AG08395 (cell line): ENCODE measurements at places on chromosomes 4 and X.
A peak's percentile ranks its signal among the peaks of the same experiment; 100 is the strongest.

- DNase-seq: no peak
These were observed 168.6 kb downstream of the NEK1 start for GRCh38 chr4:169443748-169444147.

DNA sequence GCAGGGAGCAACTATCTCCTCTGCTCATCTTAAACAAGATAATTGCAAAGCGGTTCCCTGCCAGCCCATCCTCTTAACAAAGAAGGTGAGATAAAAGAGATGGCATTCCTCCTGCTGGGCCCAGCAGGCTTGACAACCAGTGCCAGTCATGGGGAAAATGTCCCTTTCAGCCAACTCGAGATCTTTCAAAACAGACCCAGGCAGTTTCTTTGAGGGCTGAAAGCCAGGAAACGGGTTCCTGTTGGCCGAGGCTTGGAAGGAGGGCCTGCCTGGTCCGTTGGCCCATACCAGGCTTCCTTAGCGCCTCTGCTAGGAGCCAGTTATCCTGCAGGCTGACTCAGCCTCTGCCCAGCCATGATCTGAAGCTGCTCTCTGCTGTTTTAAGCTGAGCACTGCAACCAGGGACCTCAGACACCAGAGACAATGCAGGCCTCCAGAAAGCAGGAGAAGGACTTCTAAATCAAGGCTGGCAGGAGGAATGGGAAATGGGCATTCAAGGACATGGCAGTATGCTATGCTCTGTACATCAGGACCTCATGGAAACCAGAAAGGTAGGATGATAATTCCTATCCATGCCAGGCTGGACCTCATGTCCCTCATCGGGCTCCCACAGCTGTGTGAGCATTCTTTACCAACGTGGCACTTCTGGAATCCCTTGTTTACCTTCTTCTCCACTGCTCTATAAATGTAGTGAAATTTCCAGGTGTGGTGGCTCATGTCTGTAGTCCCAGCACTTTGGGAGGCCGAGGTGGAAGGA is 42.4 kb upstream of the SLC2A9 start:
- peak; percentile 82 for DNase-seq

- no peak for DNase-seq
These were observed 323.2 kb upstream of the NOCT start for GRCh38 chr4:138692411-138692810.

GRCh38 chr4:112422644-112423043 is 93.3 kb downstream of the NEUROG2 start:
- no peak for DNase-seq

DNA sequence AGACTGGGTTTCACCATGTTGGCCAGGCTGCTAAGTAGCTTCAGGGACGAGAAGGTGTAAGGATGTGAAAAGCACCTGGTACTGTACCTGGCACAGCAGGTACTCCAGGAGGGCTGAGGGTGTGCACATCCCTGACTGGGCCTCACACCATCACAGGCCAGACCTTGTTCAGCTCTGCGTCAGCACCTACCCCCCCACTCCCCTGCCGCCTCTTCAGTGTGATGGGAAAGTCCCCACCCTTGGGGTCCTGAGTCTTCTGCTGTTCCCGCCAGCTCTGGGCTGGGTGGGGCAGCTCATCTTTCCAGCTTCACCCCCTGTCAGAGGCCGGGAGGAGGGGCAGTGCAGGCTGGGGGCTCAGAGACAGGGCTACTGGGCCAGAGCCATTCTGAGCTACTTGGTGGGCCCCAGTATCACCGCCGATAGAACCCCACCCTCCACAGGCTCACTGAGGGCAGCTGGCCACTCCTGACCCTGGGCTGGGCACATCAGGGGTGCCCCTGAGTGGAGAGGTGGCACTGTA is 6.7 kb upstream of the SH3BP2 start:
- no peak for DNase-seq

DNA sequence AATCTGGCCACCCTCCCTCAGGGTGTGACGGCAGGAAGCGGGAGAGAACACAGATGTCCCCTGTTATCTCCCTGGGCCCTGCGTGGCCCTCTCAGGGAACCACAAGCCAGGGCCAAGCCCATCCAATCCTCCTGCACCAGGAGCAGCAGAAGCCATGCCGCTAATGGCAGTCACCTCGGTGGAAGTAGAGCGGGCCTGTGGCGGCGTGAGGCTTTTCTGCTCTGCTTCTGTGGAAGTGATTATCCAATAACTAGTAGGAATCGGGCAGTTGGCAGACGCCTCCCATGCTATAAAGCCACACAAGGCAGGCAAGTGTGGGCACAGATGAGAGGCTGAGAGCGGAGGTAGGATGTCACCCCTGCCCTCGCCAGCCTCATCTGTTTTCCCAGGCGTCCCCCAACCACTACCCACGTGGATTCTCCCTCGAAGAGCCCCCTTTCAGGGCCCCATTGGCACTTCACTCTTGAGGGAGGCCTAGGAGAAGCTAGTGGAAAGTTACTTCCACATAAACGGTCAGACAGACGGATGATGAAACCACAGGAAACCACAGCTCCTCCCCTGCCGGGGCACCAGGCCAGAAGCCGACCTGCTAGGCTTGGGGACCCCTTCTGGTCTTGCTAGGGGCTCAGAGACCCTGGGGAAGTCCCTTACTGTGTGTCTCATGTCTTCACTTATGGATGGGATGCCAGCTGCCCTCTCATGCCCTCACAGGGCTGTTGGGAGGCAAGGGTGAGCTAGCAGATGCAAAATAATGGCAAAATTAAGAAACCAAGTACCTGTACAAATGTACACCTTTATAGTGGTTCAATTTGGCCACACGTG is 18.8 kb upstream of the TMSB4X start:
- peak; percentile 71 for DNase-seq

DNA sequence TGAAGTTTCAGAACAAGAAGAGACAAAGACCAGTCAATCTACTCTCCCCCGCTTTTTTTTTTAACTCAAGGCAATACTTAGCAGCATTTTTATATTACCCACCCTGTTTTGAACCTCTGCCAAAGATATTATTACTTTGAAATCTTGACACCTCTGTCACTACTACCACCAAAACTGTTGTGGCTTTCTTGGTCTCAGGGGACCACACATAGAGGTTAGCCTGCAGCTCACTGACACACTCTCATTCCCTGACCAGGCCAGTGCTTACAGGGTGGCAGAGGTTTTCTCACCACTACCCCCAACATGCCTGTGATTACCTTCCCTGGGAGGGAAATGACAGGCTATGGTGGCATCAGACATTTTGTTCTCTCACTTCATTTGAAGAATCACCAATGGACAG is 137.4 kb upstream of the STIM2 start:
- DNase-seq: no peak

DNA sequence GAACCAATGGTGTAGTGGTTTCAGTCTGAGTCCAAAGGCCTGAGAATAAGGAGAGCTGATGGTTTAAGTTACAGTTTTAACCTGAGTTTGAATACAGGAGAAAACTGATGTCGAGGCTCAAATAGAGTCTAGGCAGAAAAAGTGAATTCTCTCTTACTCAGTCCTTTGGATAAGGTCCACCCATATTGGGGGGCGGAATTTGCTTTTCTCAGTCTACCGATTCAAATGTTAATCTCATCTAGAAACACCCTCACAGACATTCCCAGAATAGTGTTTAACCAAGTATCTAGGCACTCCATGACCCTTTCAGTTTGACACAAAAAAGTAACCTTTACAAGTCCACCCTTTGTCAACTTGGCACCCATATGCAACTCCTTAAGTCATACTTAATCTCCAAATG is 216.0 kb downstream of the GRID2 start:
- no peak for DNase-seq

GRCh38 chrX:129925305-129926092 is 19.5 kb downstream of the UTP14A start:
- peak; percentile 65 for DNase-seq

DNA sequence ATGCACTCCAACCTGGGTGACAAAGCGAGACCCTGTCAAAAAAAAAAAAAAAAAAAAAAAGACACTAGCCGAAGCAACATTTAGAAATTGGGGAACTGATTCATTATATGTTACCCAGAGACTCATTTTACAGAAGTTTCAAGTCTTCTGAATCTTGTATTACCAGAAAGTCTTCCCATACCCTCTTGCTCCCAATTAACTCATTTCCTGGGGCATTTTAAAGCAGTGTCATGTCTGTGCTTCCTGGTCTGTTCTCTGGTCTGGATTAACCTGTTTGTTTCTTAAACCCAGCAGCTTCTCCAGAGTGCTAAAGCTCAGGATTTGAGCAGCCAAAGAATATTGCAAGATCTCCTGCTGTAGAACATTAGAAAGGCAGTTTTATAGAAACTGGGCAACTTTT is 43.7 kb downstream of the FRMPD3 start:
- DNase-seq: no peak

DNA sequence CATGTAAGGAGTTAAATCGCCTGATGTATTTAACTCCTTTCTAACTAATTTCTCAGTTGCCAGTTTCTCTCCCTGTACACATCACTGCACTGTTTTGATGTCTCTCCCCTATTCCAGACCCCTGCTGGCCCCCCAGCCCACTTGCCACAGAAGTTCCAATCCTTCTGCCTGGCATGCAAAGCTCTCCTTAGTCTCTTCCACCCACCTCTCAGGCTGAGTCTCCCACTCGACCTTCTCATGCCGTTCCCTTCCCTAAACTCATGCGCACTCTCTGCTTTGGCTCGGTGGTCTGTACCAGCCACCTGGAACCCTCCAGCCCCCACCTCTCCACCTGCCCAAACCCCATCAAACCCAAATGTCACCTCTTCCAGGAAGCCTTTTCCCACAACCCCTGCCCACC is 56.9 kb downstream of the APLN start:
- no peak for DNase-seq

DNA sequence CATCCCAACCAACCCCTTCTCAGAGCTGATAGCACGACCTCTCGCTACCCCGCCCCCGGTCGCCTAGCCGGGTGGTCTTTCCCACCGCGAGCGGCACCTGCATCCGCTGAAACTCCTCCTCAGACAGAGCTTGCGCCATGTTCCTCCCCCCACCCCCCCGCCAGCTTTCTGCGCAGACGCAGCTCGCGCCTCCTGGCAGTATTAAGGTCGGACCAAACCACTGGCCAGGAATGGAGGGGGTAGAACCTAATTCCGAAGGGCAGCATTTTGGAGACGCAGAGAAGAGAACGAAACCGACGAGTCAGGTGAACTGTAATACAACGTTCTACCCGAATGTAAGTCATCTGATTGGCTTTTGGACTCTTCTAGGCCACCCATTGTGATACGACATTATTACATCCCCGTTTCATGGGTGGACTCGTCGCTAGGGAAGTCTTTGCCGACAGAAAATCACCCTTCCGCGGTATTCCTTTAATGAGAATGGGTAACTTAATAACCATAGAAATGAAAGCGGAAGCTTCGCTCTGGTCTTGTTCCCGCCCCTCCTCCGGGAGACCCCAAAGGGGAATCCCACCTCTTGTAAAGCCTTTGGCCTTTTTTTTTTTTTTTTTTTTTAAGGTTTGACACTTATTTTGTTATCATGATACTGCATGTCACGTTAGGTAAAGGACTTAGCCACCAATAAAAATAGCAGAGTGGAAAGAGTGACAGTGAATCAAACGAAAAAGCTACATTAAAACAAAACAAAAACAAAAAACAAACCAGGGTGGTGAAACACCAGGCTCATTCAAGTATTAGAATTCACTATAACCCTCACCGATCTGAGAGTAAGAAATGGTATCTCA is at the start of gene GRIPAP1:
Gene GRIPAP1 (minus strand): TSS at position 174 of the 845 bp plus-strand sequence. CDS start 35 bp downstream, at position 139.
- DNase-seq: peak; percentile 93

DNA sequence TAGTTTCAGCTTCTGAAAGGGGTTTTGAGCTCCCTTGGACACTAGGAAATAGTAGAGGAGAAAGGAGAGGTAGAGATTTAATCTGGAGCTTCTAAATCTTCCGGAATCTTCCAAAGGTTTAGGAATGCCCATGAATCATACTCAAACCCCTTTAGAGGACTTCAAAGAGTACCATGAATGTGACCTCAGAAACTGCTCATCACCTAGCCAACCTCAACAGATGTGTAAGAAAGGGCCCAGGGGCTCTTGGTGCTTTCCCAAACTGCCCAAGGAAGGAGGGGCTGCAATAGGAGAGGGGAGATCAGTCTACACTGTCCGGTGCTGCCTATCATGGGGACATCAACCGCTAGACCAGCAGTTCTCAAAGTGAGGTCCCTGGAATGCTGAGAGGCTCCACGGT is 109.1 kb downstream of the RBM47 start:
- no peak for DNase-seq

DNA sequence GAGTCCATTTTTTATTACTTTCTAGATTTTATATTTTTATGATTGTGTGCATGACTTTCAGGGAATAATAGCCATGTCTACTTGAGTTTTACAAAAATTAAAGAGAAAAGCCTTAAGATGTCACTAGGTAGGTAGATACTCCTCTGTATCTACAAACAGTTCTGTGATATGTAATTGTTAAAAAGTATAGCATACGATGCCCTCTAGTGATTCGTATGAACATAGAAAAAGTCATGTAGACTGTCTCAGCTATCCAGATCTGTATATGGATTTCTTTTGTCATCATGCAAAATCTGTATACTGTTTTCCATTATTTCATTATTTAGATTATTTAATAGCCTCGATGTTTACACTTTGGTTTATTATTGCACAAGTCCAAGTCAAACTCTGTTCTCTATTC is 856.6 kb downstream of the CENPC start:
- DNase-seq: no peak

DNA sequence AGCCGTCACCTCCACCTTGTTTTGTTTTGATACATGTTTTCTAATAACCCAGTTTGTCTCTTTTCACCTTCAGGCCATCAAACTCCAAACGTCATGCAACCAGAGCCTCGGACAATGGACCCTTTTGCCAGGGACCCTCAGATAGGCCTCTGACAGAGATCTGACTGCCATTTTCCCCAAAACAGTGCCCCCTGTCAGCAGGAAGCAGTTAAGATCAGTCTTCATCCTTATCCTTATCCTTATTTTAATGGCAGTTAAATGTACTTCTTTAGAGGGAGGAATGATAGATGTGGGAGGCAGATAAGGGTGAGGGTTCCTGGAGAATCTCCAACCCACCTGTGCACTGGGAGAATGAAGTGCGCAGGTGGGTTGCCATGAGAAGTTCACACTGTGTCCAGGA is 135.7 kb downstream of the ANAPC10 start:
- no peak for DNase-seq

DNA sequence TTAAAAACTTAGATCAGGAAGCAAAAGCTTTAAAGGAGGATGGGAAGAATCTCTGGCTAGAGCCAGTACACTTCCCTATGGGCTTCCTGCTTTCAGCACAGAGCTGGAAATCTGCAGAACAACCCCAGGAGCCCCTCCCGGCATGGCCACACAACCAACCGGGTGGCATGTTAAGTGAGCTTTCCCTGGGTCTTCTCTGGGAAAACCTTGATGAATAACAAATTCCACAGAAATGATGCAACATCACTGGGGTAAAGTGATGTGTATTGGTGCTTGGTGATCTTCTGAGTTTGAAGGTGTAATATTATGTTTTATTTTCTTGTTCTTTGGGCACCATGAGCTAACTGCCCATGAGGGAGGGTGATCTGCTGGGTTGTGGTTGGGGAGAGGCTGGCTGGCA is 22.1 kb downstream of the NHS start:
- DNase-seq: no peak

DNA sequence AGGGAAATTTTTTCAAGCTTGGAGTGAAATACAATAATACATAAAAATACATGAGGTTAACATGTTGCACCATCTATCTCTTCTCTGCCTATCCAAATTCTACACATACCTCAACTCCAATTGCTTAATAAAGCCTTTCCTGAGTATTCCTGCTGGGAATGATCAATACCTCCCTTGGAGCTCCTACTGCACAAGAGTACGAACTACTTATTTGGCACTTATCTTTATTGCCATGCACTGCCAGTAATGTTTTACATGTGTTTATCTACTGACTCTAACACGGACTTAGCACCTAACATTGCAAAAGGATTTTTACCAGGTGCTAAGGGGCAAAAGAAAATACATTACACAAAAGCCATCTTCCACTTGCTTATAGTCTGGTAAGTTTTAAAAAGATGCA is 80.2 kb downstream of the ADGRA3 start:
- DNase-seq: no peak
